Stimulated activated CD4-positive, alpha-beta T cell treated with anti-CD3 and anti-CD28 coated beads, Interleukin-15, amount 100 ng/mL, for 24 hours (primary cell): ENCODE measurements at places on chromosomes 3 and 15.

- peak; percentile 11 for DNase-seq
Measured at GRCh38 chr3:70603103-70603502, 290.7 kb upstream of the MDFIC2 start.

DNA sequence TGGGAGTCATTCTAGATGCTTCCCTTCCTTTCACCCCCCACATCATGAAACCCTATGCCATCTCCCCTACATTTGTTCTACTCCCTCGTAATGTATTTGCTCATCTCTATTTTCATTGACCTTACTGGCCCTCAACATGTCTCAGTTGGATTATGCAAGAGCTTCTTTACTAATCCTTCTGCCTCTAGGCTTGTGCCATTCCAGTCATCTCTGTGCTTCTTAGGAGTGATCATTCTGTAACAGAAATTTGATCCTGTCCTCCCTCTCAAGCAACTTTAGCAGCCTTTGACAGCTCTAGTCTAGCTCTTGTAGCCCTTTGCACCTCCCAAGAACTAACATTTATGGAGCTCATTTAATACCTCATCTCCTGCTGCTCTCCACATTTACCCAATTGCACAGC is 64.7 kb downstream of the ISL2 start:
- no peak for DNase-seq

GRCh38 chr15:88890495-88890894 is 4.8 kb downstream of the HAPLN3 start:
- DNase-seq: no peak

GRCh38 chr3:46632792-46633191 is 20.5 kb downstream of the FAM240A start:
- no peak for DNase-seq

GRCh38 chr15:70414626-70415025 is 316.9 kb upstream of the TLE3 start:
- no peak for DNase-seq

- DNase-seq: no peak
Measured at GRCh38 chr3:148940983-148941382, 50.4 kb upstream of the GYG1 start.

- no peak for DNase-seq
Measured at GRCh38 chr3:175070946-175071345, 211.8 kb downstream of the NAALADL2 start.

DNA sequence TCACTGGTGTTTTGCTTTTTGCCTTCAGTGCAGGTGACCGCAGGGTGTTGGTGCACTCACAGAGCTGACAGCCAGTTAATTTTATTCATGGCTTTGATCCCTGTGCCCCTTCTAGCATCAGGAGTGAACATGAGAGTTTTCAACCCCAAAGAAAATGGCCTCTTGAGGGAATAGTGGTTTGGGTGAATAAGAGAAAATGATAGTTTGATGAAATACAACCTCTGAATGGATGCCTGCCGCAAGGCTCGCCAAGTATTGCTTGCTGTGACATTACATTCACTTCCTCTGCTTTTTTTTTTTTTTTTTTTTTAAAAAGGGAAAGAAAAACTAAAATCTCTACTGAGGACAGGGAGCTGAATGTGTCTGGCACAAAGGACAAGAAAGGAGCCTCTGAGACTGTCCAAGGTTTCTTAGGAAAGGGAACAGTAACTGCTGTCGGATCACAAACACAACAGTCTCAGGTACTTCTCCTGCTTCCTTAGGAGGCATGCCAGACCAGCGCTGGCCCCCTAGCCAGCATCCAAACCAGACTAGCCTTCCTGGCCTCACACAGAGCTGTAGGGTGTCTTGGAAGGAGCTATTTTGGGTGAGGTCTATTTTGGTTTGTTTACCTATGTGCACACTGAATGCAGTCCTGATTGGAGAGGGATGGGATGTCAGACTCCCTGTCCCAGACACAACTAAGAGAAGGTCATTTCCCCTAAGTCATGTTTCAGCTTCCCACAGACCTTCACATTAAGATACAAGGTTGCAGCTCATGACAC is 29.0 kb downstream of the CCDC80 start:
- no peak for DNase-seq

DNA sequence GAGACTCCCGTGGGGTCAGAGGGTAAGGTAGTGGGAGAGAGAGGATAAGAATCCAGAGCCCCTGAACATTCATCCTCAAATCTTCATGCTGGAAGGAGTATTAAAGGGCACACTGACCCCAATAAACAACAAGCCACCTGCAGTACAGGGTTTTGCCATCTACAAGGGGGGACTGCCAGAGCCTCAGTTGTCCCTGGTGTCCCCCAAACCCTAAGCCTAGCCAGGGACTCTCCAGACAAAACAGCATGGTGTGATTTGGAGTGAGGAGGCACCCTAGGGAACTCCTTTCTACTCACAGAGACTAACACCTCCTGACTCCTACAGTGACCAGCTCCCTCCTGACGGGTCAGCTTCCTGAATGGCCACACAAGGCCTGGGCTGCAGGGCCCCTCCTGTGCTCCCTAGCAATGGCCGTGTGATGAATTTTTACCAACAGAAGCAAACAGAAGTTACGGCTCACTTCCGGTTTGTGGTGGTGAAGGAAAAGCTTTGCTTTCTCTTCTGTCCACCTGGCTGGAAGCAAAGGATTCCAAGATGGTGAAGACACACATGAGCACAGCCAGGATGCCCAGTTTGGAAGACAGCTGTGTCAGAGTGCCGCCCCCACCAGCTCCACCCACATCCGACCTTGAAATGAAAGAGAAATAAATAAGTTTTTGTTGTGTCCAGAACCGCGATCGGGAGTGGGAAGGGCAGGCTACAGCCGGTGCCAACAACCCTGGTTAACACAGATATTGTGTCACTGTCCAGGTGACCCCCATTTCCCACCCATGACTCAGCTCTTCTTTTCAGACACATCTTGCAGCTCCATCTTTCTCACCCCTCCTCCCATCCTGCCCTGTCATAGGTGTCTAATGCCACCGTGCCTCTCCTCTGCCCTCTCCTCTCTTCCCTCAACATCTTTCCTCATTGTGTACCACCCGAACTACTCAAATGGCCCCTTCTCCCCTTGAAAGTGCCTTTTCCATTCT is 69.6 kb upstream of the ATP13A3 start:
- no peak for DNase-seq

GRCh38 chr3:66115858-66116654 is 77.3 kb upstream of the MAGI1 start:
- DNase-seq: no peak

- DNase-seq: no peak
Measured at GRCh38 chr3:140442621-140443020, 235.2 kb upstream of the TRIM42 start.

GRCh38 chr3:102083473-102083872 is 234.2 kb downstream of the NFKBIZ start:
- no peak for DNase-seq

- no peak for DNase-seq
Measured at GRCh38 chr3:49359623-49360022, 1.5 kb upstream of the GPX1 start.

- no peak for DNase-seq
Measured at GRCh38 chr15:77716632-77717332, 84.1 kb upstream of the LINGO1 start.

GRCh38 chr15:68209735-68210408 is 4.7 kb upstream of the CALML4 start:
- DNase-seq: peak; percentile 64

DNA sequence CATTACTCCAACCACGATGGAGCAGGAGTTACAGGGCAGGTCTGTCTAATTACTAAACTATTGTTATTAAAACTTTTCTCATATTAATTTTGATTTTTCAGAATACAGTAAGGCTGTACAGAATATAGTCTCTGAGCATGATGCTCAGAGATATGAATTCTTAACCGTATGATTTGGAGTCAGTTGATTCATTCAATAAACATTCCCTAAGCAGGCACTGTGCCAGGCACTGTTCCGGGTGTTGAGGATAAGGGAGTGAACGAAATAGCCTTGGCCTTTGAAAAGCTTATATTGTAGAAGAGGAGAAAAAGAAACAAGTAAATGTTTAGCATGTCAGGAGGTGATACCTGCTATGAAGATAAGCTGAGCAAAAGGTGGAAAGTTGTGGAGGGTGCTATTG is 187.3 kb downstream of the KCNAB1 start:
- DNase-seq: no peak

- DNase-seq: no peak
Measured at GRCh38 chr15:50028326-50028725, 90.7 kb downstream of the ATP8B4 start.

DNA sequence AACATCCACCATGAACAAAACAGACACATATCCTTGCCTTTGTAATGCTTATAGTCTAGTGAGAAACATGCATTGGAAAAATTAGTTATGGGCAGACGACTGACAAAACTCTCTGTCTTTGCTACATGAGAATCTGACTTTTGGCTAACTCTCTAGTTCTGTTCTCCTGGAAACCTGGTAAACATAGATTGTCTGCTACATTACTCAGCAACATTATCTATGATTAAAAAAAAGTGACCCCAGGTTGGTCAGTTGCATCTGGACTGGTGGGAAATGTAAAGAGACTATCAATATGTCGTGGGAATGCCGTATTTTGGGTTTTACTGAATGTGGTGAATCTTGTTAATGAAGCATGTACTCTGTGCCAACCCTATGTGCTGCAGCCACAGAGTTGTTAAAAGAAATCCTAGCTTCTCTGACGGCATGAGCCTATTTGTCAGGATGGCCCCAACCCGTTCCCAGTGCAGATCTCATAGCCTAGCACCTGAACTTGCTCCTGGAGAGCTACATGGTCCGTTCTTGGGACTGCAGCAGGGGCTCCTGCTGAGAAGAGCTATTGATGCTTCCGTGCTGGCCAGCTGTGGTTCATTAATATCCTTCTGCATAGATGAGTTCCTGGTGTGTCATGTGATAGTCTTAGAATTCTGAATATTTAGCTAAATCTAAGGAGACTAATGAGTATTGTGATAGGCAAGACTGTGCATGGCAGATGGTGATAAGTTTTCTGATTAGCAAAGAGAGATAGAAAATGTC is 311.7 kb upstream of the ZNF717 start:
- DNase-seq: no peak

GRCh38 chr15:98955961-98956723 is 51.5 kb downstream of the PGPEP1L start:
- no peak for DNase-seq

DNA sequence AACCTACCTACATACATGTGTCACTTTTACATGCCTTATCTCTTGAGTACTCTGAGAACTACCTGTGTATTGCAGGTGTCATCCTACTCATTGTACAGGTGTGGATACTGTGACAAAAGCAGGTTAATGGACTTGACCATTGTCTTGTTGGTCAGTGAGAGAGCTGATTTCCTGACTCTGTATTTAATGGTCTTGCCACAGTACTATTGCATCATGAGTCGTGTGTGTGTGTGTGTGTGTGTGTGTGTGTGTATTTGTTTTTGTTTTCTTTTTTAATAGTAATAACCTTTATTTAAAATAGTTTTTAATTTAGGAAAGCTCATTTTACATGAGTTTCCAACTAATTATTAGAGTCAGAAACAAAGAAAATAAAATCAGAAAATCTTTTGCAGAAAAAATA is 7.7 kb downstream of the SELENOT start:
- no peak for DNase-seq

DNA sequence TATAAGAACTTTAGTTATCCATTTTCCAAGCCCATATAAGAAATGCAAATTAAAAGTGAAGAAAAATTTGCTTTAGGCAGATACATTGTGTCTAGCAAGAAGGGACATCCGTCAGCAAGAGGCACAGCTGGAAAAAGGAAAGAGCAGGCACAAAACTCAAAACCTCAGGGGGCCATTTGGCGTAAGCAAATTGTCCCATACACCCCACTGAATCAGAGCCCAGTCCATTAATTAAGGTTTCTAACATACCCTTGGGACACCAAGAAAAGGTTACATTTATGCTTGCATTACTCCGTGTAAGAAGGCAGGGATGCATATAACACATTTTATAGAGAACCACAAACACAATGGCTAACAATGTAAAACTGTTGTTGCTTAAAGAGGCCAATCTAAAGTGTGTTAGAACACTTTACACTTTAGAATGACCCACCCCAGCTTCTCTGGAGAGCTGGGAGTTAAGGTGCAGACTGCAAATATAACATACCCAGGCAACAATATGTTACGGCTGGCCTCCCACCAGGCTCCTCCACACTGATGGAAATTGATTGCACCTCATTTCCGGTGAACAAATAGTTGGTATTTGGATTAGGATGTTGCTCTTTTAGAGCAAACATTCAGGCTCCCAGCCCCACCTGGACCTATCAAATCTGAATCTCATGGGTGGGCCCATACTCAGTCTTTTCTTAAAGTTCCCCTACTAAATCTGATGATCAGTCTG is 23.2 kb downstream of the SEMA5B start:
- no peak for DNase-seq

GRCh38 chr3:194103983-194104751 is 31.8 kb upstream of the HES1 start:
- DNase-seq: no peak

DNA sequence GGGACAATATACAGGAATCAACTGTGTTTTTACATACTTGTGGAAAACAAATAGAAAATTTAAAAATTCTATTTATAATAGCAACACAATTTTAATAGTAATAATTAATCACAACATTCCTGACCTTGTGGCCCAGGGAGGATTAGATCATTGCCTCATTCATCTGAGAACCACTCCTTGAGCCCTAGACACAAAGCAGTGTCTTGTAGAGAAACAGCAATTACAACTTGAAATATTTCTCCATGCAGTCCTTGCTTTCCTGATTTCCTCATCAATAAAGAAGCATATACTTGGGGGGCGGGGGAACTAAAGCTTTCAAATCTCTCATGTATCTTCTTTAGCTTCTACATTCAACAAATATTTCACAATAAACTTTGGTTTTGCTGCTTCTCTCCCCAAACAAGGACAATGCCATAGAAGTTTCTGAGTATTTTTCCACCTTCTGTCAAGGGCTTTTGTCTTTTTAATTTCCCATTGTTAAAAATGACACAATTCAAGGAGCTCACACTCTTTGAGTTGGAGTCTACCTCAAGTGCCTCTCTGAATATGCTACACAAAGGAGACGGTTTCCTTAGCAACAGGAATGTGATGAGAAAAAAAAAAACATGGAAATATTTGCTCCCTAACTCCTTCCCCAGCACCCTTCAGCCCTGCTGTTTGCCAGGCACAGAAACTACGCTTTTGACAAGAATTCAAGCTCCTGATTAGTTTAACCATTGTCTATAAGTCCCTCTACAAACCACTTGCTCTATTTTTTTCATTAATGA is 118.8 kb downstream of the ARPP21 start:
- no peak for DNase-seq

DNA sequence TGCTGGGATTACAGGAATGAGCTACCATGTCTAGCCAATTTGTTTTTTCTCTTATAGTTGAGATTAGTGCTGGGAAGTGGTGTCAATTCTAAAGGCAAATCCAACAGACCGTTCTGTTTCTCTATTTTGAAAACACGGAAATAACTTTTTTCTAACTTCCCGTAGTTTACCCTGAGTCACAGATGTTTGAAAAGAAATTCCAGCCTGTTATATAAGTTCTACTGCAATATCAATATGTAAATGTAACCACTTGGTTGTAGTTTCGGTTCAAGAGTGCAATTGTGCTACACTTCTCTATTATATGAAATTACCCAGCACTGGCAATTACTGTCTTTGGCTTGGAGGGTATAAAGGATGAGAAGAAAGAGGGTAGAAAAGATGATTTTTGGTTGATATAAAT is 22.3 kb upstream of the GNB4 start:
- DNase-seq: no peak

- DNase-seq: peak; percentile 60
Measured at GRCh38 chr15:88621789-88622604, 857 bp downstream of the AEN start.
